ENCODE measurements at places on chromosomes 3 and 15. TPM values are rescaled to one million over a fixed set of nuclear protein-coding genes. Genes with fewer than 3 reads are reported as not detected.

The CHRFAM7A gene
- not detected for total RNA-seq

The GYG1 gene
- 76.6 TPM for total RNA-seq

The ZBED2 gene
- total RNA-seq, result 0.28 TPM

The RTP1 gene
- total RNA-seq, result not detected

The CLDN16 gene
- not detected for total RNA-seq

The SERINC4 gene
- not detected for total RNA-seq

The FGF12 gene
- 0.10 TPM for total RNA-seq

The C3orf49 gene
- total RNA-seq, result not detected

The LRRC15 gene
- total RNA-seq, result 165 TPM

Measured in HFFc6 (cell line).